Hematopoietic multipotent progenitor cell treated with erythropoietin and hydrocortisone succinate and interleukin-3 and kit ligand, for 15 days (in vitro differentiated cells): ENCODE measurements at places on chromosomes 4 and X.

DNA sequence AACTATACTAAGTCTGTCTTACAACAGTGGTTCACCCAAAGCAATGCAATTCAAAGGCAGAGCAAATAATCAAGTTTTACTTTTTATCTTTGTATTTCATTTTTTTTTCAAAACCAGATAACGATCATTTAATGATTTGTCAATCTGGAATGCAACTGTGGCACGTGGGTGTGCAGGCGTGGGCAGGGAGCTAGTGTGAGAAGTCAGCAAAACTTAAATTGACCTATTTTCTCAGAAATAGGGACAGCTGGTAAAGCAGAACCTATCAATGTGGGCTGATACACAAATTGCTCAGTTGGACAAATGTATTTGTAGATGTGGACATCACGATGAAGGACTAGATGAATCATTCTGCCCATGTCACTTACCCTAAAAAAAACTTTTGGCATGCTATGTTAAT is 105.6 kb downstream of the CBLL2 start:
- DNase-seq: no peak

GRCh38 chrX:9861711-9862110 is 75.5 kb downstream of the SHROOM2 start:
- no peak for DNase-seq

DNA sequence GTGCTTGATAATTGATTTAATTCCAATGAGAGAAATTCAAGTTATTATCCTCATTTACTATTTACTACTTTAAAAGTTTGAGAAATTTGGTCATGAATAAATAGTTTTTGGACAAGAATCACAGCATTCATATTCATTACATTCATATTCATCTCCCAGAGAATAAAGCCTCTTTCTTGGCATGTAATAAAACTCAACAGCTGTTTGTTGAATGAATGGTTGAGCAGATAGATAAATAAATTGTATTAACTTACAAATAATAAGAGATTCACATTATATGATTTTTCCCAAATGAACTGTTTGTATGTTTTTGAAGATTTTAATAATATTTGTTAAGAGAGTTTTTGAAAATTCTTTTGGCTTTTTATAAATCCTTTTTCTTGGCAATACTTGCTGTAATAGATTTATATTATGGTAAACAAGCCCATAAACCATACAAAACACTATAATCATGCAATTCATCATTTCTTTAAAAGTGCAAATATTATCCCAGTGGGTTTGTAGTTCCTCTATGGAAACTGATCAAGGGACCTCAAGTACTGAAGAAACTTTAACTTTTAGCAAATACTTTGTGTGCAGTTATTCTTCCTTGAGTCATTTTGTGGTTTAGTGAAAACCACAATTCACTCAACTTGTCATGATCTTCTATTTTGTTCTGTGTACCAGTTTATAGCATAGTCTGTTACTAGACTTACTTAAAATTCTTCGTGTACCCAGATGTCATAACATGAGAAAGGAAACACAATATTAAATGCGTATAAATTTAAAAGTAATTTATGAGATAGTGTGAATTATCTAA is 371.8 kb downstream of the ADGRL3 start:
- DNase-seq: no peak

DNA sequence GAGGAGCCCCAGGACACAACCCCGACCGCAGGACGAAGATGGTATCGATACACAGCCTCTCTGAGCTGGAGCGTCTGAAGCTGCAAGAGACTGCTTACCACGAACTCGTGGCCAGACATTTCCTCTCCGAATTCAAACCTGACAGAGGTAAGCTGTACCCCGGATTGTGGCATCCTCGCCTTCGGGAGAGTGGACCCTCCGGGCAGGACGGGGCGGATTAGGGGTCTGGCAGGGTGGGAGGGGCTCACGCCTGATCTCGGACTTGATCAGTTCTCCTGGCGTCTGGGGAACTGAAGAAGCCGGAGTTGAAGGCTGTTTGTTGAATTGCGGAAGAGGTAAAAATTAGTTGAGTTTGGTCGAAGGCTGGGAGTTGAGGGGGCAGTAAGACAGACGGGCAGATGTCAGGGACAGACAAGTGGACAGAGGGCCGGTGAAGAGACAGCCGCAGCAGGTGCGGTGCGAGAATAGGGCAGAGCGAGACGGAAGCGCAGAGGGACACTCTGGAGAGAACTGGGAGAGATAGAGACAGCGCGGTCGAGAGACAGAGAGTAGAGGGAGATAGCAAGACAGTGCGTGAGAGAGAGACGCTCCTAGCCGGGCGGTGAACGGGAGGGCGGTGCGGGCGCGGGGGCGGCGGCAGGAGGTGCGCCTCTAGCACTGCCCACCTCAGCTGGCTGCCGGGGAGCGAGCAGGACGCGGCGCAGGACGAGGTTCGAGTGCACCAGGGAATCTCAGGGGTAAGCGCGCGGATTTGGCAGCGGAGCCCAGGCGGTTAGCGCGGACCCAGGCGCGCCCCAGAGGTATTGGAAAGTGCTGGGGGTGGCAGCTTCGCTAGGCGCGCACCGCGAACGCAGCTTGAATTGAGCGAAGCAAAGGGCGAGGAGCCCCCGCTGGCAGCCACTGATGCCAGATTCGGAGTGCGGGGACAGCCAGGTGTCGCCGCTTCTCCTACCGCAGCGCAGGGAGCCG is 23.9 kb downstream of the ARHGAP36 start:
- no peak for DNase-seq

- DNase-seq: no peak
These were observed 9.6 kb upstream of the SLC25A14 start for GRCh38 chrX:130330146-130330545.
